ENCODE measurements at places on chromosomes 7 and 10.

DNA sequence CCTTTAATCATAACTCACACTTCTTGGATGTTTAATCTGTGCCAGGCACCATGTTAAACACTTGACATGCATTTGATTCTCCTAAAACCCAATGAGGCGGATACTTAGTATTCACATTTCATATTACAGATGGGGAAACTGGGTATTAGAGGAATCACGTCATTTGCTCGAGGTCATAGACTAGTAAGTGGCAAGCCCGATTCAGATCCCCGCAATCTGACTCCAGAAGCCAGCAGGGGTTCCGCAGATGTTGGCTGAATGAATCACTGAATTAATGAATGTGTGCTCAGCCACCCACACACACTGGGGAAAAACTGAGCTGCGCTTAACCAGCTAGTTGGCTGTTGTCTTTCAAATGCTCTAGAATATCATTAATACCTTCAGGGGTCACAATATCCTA, 22.5 kb upstream of the ENO4 start:
- DNase-seq = no peak

DNA sequence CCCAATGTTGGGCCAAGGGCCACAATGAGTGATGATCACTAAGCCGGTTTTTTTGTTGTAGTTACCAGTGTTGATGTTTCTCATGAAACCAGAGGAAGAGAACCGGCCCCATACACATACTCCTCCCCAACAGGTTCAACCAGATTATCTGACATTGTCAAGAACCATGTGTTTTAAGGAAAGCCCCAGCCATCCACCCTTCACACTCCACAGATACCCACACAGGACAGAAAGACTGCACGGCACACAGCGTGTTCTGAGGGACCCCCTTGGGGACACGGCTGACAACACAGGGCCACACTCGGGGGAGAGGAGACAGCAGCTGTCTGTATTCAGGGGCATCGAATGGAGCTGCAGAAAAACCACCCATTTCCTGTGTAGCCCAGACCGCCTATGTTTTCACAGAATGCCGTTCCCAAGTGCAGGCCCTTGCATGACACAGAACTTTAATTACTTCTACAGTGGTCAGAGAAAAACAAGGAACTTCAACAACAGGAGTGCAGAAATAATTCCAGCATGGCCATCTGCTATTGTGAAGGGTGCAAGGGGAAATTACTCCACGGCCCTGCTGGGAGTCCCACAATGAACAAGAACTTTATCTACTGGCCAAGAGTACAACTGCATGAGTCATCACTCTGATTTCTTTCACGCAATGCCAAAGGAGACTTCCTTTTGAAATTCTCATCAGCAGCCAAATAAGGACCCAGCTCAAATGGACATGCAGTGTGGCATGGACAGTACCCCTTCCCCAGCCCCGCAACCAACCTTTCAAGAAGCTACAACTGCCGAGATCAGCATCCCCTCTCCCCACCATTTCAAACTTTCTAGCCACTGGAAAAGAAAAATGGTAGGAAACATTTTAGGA, 2.3 kb downstream of the KLF6 start:
- no peak for DNase-seq

GRCh38 chr7:43906331-43907010, at the start of gene URGCP:
TSS of gene URGCP (minus strand) at chr7:43906596. CDS start at chr7:43906575, 21 bp downstream.
- DNase-seq = no peak

- no peak for DNase-seq
Measured at GRCh38 chr7:27526611-27527347, 135.9 kb downstream of the HIBADH start.

GRCh38 chr7:95684037-95684436, 87.7 kb upstream of the PDK4 start:
- DNase-seq = no peak
